Stimulated activated CD4-positive, alpha-beta T cell treated with anti-CD3 and anti-CD28 coated beads, TNF-alpha, amount 100 ng/mL, for 4 hours (primary cell): ENCODE measurements at places on chromosomes 12 and 14.

DNA sequence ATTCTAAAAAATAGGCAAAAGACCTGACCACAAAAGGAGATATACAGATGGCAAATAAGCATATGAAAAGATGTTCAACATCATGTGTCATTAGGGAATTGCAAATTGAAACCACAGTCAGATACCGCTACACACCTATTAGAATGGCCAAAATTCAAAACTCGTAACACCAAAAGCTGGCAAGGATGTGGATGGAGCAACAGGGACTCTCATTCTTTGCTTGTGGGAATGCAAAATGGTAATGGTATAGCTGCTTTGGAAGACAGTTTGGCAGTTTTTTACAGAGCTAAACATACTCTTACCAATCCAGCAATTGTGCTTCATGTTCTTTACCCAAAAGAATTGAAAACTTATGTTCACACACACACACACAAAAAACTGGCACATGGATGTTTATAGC is 8.2 kb upstream of the HMGA2 start:
- no peak for DNase-seq

DNA sequence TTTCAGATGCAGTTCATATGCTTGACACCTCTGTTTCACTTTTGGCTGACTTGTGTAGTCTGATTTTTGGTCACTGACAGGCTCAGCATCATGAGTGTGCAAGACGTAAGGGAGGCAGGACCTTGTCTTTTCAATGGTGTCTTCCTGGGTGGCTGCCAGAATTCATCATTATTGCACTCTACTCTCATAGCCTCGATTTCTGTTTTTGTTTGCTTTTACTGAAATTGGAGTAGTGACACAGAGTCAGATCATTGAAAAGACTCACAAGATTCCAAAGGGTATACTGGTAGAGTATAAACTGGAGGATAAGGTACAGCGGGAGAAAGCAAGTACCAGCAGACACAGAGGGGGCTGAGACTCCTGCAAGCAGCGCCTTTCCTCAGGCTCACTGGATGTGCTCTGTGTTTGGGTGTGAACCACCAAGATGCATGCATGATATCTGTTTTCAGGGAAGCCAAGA is 126.3 kb upstream of the FGD4 start:
- no peak for DNase-seq

DNA sequence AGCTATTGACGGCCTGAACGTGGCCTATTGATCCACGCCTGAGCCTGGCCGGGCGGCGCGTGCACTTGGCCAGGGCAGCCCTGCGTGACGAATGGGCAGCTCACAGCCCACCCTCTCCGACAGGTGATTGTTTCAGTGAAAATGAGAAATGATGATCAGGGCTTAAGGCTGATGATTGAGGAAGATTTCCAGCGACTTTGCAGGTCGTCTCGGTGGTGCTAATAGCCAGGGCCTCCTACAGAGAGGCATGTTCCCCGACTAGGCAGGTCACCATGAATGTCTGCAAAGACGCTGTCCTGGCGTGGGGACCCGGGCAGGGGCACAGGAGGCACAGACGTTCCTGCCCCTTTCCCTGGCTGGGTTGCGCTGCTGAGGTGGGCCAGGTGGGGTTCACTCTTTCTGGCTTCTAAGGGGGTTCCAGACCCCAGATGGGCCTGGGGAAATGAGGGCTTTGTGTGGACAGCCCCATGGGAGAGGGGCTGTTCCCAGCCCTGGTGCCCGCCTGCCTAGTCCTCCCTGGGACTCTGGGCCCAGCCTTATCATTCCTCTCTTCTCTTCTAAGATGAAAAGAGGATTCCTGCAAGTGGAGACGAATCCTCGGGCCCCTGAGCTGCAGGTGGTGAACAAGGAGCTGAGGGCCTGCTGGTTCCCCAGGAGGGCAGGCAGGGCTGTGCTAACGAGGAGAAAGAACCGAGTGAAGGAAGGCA is 157.4 kb downstream of the KIF26A start:
- no peak for DNase-seq

DNA sequence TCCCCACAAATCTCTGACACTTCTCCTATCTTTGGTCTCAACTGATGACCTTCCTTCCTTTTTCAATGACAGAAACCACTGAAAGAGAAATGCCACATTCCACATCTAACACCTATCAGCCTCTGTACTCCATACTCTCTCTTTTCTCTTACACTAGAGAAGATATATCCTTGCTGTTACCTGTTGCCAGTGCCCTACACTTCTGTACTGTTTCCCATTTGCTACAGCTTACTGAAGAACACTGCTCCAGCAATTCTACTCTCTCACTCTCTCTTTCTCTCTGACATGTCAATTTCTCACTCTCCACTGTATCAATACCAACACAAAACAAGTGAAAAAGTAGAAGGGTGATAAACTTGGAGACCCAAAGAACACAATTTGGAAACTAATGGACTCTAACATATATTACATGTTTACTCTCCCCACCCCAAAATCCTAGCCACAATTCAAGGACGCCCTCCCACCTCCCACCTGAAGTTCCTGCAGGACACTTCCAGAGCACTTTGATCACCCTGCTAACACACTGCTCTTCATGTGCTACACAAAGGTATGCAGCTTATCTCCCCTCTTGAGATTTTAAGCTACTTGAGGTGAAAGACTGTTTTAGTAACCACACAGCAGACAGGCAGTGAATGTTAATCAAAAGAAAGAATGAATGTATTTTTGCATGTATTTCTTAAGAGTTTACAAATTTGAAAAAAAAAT is 95.0 kb downstream of the MED13L start:
- DNase-seq: no peak

GRCh38 chr12:10405294-10405693 is 4.3 kb downstream of the KLRC4 start:
- no peak for DNase-seq

DNA sequence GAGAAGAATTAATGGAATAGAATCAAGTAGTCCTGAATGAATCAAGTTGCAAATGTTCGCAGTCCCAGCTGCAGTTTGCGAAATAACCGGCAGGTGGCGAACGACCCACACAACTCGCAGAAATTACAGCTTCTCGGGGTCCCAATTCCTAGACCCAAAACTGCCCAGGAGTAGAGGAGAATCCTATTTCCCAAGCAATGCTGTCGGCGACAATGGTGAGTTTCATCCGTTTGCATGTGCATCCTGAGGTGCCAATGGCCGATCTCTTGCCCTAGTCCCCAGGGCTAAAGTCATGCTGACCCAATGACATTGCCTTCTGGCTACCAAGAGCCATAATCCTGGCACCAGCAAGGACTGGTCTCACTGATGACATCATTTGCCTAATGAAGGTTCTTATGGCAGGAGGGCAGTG is 8.5 kb upstream of the ASCL1 start:
- DNase-seq: no peak

GRCh38 chr12:30874455-30875321 is 51.9 kb upstream of the TSPAN11 start:
- DNase-seq: no peak

- DNase-seq: no peak
Measured at GRCh38 chr12:97573901-97574300, 111.3 kb downstream of the RMST start.

GRCh38 chr12:9991876-9992275 is 7.0 kb downstream of the CLEC1B start:
- no peak for DNase-seq

GRCh38 chr14:59305231-59305630 is 116.8 kb downstream of the DAAM1 start:
- no peak for DNase-seq

DNA sequence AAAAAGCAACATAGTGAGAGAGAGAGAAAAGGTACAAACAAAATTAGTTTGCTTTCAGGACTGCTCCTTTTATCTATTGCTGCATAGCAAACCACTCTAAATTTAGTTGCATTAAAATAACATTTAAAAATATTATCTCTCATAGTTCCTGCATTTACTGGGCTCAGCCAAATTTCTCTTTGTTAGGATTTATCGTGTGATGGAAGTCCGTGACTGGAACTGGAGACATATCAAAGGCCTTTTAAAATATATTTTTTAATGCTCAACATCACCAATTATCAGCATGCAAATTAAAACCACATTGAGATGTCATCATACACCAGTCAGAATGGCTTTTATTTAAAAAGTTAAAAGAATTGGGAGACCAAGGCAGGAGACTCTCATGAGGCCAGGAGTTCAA is 107.6 kb upstream of the SYT1 start:
- no peak for DNase-seq

- DNase-seq: no peak
Measured at GRCh38 chr12:120862664-120863063, 41.5 kb downstream of the SPPL3 start.

DNA sequence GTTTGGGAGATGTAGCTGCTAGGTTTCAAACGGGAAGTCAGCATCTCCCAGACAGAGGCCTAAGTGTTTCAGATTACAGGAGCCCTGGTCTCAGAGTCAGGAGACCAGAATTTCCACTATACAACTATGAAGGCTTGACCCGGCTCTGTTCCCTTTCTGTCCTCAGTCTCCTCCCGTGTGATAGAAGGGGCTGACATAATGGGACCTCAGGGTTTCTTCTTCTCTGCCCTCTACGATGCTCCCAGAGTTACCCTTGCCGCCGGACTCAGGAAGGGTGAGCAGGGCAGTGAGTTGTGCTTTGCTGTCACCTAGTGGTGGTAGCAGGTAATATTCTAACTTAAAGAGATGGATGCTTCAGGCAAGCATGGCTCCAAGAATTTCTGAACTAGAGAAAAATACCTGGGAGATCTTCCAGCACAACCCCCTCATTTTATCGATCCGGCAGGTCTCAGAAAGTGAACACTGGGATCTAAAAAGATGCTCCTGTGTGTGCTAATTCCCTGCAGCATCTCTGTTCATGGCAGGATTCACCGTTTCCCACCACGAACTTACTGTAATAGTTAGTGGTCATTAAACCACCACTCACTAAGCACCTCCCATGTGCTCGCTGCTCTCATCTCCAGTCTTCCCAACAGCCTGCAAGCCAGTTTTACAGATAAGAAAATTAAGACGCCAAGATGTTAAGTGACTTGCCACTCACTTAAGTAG is 84.4 kb downstream of the VWF start:
- DNase-seq: no peak

DNA sequence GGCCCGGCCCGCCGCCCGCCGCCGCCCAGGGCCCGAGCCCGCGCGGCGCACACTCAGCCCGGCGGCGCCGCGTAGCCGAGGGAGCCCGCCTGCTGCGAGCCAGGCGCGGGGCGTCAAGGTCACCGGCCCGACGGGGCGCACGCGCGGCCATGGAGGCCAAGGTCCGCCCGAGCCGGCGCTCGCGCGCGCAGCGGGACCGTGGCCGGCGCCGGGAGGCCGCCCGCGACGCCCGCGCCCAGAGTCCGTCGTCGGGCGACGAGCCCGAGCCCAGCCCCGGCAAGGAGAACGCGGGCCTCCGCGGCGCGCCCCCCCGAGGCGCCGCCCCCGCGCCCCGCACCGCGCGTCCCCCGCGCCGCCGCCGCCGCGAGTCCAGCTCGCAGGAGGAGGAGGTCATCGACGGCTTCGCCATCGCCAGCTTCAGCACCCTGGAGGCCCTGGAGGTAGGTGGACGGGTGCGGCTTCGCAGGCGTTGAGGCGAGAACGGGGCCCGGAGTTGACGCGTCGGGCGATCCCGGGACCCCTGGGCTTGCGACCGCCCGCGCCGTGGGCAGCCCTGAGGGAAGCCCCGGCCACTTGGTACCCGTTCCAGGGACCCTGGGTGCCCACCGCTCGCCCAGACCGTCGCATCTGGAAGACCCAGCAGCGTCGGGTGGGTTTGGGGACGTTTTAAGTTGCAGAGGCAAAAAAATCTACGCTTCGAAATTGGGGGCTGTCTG is 629 bp downstream of the FBRSL1 start:
- no peak for DNase-seq

GRCh38 chr12:117490130-117490529 is 128.7 kb upstream of the NOS1 start:
- DNase-seq: no peak

DNA sequence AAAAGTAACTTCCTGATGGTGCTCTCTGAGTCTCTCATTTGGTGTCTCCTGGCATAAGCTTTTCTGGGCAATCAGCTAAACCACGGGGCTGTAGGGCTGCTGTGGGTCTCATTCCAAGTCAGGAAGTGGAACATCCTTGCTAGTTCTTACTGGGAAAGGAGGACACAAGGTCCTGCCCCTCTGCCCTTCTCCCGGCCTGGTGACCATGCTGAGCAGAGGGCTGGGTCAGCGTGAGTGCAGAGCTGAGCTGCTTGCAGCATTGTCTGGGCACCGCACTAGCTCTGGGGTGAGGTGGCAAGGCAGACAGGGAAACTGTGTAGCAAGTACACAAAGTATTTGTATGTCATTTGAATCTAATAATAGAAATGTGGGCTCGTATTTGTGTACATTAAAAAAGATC is 45.0 kb upstream of the ASPG start:
- no peak for DNase-seq

DNA sequence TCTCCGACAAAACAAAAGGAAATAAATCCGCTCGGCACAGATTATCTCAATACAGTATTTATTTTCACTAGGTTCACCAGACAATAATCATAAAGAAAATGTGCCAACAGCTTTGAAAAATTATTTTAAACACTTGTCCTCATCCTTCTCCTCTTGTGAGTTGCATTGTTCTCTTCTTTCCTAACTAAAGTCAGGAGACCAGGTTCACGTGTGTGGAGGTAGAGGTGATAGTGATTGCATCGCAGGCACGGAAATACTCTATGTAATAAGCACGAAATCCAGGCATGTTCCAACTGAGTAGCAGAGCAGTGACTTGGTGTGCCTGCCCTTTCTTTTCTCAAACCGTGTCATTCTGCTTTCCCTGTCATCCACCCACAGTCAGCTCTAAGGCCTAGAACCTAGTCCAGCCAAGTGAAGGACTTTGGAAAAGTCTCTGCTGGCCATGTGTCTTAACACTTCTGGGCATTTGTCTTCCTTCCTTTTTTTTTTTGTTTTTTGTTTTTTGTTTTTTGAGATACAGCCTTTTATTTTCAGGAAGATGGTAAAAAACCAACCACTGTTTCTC is 939 bp upstream of the SEL1L start:
- DNase-seq: no peak

GRCh38 chr14:74462993-74463392 is 30.1 kb downstream of the NPC2 start:
- no peak for DNase-seq

DNA sequence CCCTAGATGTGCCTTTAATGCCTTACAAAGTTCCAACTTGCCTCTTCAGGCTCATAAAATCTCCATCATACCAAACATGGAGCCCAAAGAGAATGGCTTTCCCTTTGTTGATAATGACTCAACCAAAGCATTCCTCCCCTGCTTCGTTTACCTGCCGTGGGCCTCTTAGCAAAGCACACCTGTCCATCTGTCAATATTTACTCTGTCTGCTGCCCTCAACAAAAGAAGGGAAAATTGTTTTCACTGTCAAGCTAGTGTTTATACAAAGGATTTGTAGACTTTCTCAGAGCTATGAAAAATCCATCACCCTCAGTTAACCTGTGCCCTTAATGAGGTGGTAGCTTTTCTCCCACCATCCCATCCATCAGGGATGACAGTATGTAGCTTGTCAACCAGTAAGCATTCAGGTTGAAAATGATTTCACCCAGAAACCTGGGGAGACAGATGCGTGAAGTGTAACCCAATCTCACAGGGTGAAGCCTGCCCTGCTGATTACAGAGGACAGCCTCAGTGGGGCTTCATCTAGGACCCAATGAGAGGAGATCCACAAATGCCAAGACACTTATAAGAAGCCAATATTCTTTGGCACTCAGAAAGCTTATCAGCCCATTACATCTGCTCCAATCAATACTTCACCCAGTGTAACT is 278.1 kb downstream of the NUAK1 start:
- no peak for DNase-seq

GRCh38 chr14:29111554-29111953 is 345.0 kb downstream of the FOXG1 start:
- DNase-seq: no peak
